AG08395 (cell line): ENCODE measurements at places on chromosomes 1 and 21.
A peak's percentile ranks its signal among the peaks of the same experiment; 100 is the strongest.

- peak; percentile 38 for DNase-seq
Observed at GRCh38 chr1:210726621-210727020, 397.9 kb downstream of the HHAT start.

GRCh38 chr1:165668184-165668583 lies 30.2 kb downstream of the ALDH9A1 start:
- no peak for DNase-seq

GRCh38 chr1:207804721-207805468 lies 53.0 kb downstream of the CD46 start:
- no peak for DNase-seq

GRCh38 chr1:239240736-239241135 lies 145.6 kb upstream of the CHRM3 start:
- DNase-seq = no peak

GRCh38 chr1:229843627-229844238 lies 217.7 kb downstream of the URB2 start:
- DNase-seq = no peak

GRCh38 chr1:150974580-150975478 lies at the start of gene CERS2:
CERS2 (minus strand) TSS chr1:150974835; CDS start chr1:150969090, 5,745 bp downstream.
- DNase-seq = peak; percentile 87

GRCh38 chr1:4756851-4757580 lies 102.6 kb downstream of the AJAP1 start:
- DNase-seq = no peak

- peak; percentile 55 for DNase-seq
Observed at GRCh38 chr1:24186993-24187790, at the start of gene IFNLR1. IFNLR1 (minus strand) TSS chr1:24187289; CDS start chr1:24187248, 41 bp downstream.

GRCh38 chr1:246795906-246796694 lies 71.9 kb downstream of the SCCPDH start:
- no peak for DNase-seq

- no peak for DNase-seq
Observed at GRCh38 chr1:14521622-14522021, 76.9 kb upstream of the KAZN start.
